ENCODE measurements at places on chromosomes 7 and 10. TPM values are rescaled to one million over a fixed set of nuclear protein-coding genes. Genes with fewer than 3 reads are reported as not detected.

C10orf71 gene
- not detected for total RNA-seq

SNX10 gene
- 64.5 TPM for total RNA-seq

GRCh38 chr7:34107276-34107675, 201.9 kb downstream of the BMPER start:
- DNase-seq: no peak

DNA sequence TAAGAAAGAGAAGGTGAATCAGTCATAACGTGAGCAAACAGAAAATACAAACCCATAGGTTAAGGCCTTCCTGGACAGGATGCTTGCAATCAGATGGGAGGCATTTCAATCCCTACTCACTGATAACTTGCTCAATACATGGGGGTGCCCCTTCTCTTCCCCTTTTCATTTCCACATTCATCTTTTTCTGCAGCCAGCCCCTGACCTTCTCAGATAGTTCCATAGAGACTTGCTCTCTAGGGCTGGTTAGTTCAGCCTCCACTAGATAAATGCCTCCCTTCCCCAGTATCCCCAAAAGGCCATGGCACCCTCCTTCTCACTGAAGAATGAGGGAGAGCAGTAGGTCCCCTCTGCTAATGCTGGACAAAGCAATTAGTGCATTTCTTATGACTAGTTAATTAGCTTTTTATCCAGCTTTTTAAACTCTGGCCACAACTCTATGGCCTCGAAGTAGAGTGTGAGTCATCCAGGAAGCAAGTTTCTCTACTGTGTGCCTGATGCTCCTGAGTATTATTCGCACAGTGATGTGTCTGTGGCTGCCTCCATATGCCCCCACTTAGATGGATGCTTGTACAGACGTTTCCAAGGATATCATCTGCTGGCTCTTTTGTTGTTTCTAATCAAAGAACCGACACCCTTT, 12.7 kb downstream of the CHN2 start:
- DNase-seq: no peak

- no peak for DNase-seq
Observed at GRCh38 chr7:112596260-112596659, 115.5 kb downstream of the LSMEM1 start.

GRCh38 chr7:81433692-81434331, 336.0 kb downstream of the HGF start:
- no peak for DNase-seq

- DNase-seq: no peak
Observed at GRCh38 chr10:93553482-93554315, 12.8 kb upstream of the FFAR4 start.

DNA sequence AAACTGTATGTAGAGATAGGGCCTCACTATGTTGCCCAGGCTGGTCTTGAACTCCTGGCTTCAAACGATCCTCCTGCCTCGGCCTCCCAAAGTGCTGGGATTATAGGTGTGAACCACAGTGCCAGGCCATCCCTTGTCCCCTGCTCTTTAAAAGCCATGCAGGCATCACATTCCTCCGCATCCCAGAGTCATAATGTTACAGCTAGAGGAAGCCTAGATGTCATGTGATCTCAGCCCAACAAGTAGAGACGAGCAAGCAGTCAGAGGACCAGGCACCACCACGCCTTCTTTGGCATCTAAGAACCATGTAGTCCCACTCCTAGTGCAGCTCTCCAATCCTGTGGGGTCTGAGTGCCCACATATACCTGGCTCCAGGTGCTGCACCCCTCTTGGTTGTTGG, 13.1 kb downstream of the PODXL start:
- DNase-seq: no peak

- DNase-seq: no peak
Observed at GRCh38 chr7:102319671-102320070, 33.0 kb downstream of the SH2B2 start.

- no peak for DNase-seq
Observed at GRCh38 chr7:149637911-149638565, 135.3 kb downstream of the ZNF467 start.

- no peak for DNase-seq
Observed at GRCh38 chr10:119191881-119192280, 13.3 kb upstream of the PRDX3 start.
